Tongue (tissue), 3 donors: ENCODE measurements at places on chromosomes 13 and 19.

DNA sequence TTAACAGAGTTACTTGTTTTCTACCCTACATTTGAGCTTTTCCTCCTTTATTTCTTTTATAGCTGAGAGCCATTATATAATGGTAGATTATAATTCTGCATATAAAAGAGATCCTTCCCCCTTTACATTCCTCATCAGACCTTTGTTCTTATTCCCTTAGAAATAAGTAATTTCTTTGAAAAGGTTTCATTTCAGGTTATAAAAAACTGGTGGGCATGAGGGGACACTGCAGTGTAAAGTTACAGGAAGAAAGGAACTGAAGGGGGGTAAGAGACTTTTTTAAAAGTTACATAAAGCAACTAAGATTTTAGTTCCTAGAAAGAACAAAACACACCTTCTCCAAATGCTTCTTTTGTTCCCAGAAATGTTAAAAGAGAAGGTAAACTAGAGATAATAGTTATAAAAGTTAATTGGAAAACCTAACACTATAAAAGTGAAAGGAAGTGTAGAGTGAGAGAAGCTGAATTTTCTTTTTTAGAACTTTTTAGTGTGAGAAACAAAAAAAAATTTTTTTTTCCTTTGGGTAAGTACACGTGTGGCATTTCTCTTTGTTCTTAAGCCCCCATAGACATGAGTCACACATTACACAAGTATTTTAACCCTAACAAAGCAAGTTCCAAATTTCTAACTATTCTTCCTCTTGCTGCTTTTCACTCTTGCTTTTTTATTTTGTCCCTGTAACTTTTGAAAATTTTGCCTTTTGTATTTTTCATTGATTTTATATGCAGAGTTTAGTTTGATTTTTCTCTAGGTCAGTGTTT is 106.4 kb upstream of the MLNR start:
- DNase-seq: no peak

DNA sequence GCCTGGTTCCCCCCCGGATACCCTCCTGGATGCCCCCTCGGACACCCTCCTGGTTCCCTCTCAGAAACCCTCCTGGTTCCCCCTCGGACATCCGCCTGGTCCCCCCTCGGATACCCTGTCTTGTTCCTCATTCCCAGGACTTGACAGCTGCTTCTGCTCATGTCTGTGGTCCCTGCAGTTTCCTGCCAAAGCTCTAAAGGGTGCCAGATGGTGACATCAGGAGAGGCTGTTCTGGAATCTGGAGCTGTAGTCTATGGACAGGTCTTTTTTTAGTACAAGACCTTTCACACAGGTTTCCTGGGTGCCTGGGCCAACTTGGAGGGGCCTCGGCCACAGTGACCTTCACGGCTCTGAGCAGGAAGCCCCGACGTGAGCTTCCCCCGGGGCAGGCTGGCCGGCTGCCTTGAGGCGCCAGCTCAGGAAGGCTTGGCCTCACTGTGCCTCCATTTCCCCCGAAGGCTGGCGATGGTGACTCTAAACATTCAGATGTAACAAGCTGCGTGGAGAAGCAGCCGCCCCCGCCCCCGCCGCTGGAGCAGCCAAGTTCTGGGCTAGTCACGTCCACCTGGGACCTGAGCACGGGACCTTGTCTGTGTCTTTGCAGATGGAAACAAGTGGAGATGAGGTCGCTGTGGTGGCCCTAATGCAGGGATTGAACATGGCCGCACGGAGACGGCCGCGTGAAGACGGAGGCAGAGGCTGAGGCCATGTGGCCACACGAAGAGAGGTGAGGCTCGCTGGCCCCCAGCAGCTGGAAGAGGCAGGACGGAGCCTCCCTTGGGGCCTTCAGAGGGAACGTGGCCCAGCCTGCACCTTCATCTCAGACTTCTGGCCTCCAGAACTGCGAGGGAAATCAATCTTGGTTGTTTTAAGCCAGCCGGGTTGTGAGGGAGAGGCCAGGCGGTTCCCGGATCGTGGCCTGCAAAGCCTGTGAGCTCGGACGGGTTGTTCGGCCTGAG is 12.7 kb downstream of the SGTA start:
- DNase-seq: peak; percentile 89

DNA sequence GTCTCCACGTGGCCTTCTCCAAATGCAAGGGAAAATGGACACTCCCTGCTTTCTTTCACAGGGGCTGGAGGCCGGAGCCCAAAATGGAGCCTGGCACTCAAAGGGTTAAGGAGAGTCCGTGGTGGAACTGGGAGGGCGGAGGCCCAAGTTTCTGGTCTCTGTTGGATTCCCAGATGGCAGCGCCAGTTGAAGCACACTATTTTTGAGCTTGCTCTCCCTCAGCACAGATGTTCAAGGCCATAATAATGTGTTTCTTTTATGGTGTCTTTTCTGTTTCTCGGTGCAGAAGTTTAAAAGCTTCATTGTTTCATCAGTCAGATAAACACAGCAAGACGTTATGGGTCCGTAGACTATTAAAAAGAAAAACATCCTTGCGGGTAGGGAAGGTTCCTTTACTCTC is 67.6 kb downstream of the TNFRSF19 start:
- DNase-seq: peak; percentile 78

DNA sequence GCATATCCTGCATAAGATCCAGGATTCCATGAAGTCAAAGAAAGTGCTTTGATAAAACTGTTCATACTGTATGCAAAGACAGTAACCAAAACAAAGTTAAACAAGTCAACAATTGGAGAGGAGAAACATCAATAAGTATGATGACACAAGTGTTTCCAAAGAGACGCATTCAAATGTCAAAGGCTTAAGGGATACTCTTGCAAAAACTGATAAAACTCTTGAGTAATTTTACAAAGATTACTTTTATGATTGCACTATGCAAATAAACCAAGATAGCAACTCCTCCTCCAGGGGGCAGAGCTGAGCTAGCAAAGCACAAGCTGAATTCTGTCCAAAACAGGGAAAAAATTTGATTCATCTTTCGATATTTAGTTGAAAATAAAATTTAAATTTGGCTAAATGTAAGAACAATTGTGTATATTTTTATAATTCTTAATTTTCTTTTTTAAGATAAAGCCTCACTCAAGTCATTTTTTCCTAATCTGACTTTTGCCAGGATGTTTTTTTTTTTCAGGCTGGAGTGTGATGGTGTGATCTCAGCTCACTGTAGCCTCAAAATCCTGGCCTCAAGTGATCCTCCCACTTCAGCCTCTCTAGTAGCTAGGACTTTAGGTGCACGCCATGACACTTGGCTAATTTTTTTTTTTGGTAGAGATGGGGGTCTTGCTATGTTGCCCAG is 84.0 kb downstream of the MZT1 start:
- DNase-seq: peak; percentile 32

DNA sequence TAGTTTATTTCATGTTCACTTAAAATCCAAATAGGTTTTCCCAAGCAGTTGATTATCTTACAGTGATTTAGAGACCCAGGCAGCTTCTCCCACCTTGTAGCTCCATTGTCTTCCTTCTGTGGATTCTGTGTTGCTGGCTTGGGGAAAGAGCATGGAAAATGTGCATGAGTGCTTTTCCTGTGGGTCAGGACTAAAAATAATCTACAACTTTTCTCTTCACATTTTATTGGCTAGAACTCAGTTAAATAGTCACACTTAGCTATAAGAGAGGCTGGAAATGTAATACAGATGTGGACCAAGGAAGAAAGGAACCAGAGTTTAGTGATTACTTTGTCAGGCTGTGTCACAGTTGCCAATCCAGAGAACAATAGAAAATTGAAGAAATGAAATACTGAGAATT is 198.8 kb downstream of the NBEA start:
- DNase-seq: peak; percentile 23

DNA sequence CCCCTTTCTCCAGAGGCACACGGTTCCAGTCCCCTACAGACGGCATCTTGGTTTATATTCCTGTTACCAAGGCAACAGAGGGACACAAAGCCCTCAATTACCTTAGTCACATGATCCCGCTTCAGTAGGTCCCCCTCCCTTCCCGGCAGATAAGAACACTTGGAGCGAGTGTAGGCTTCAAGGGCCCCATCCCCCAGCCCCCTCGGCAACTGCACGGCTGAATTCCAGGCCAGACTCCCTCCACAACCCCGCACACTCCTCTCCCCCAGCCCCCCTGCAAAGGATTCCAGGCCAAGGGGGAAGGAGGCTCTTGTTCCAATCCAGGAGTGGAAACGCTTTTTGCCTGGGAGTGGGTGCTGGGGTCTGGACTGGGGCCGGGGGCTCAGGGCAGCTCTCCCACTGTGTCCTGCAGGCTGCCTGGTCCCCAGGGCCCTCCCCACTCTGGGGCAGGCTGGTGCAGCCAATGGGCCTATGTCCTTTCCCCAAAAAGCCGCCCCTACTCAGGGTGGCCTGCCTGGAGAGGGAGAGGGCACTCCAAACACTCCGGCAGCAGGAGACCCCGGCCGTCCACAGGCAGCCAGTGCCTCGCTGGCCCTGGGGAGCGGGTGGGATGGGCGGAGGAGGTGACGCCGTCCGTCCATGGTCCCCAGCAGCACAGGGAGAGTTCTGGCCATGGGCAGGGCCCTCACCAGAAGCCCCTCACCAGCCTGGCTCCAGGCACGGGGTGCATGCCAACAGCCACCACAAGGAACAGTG is 62.6 kb downstream of the MLLT1 start:
- DNase-seq: peak; percentile 91

- DNase-seq: no peak
These were observed 111.5 kb downstream of the TEX26 start for GRCh38 chr13:31043957-31044356.

DNA sequence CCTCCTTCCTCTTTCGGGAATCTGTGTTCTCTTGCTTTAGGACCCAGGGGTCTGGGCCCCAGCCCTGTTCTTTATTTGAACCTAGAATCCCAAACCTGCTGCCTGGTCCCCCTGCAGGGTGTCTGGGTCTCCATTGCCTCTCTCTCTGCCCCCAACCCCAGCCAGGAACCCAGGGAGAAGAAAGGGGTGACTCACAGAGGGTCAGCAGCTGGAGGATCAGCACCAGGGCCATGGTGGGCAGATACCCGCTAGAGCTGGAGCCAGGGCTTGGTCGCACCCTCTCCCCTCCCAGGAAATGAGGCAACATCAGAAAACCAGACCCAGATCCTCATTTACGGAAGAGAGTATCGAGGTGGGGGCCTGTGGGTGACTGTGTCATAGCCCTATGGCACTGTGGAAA is at the start of gene OSCAR:
Gene OSCAR (minus strand): TSS at position 243 of the 400 bp plus-strand sequence. CDS start 11 bp downstream, at position 232.
- no peak for DNase-seq

- no peak for DNase-seq
These were observed 14.5 kb downstream of the DAZAP1 start for GRCh38 chr19:1421958-1422305.
